Activated CD8-positive, alpha-beta memory T cell treated with anti-CD3 and anti-CD28 coated beads, Interleukin-2, amount 10 ng/mL, durations not matched to agents 7 days and 5 days (primary cell): ENCODE measurements at places on chromosomes 2 and 18. TPM values are rescaled to one million over a fixed set of nuclear protein-coding genes. Genes with fewer than 3 reads are reported as not detected.

SCTR gene
- total RNA-seq, result not detected

APCDD1 gene
- total RNA-seq, result not detected

CFAP221 gene
- total RNA-seq, result not detected

UNC80 gene
- total RNA-seq, result not detected

PRSS56 gene
- total RNA-seq, result not detected

CHRNA1 gene
- not detected for total RNA-seq

DNA sequence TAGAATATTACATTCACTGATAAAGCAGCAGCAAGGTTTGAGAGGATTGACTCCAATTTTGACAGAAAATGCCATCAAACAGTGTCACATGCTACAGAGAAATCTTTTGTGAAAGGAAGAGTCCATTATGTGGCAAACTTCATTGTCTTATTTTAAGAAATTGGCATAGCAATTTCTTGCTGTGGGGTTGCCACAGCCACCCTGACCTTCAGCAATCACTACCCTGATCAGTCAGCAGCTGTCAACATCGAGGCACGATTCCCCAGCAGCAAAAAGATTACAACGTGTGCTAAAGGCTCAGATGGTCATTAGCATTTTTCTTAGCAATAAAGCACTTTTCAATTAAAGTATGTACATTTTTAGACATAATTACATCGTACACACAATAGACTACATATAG, 74.7 kb downstream of the PRKCE start:
- peaks cover 12% of the 10 kb centered on the region for H3K4me1 ChIP-seq
- DNase-seq, result no peak
- H3K27ac ChIP-seq, result no peak overlapping the region
- no peaks in the 10 kb centered on the region for H3K27me3 ChIP-seq
- no peaks in the 10 kb centered on the region for H3K36me3 ChIP-seq
- no peak overlapping the region for H3K4me3 ChIP-seq

GRCh38 chr2:167857416-167857815, 390.0 kb downstream of the STK39 start:
- peaks cover 24% of the 10 kb centered on the region for H3K27me3 ChIP-seq
- H3K27ac ChIP-seq, result no peak overlapping the region
- no peaks in the 10 kb centered on the region for H3K36me3 ChIP-seq
- H3K4me3 ChIP-seq, result no peak overlapping the region

DNA sequence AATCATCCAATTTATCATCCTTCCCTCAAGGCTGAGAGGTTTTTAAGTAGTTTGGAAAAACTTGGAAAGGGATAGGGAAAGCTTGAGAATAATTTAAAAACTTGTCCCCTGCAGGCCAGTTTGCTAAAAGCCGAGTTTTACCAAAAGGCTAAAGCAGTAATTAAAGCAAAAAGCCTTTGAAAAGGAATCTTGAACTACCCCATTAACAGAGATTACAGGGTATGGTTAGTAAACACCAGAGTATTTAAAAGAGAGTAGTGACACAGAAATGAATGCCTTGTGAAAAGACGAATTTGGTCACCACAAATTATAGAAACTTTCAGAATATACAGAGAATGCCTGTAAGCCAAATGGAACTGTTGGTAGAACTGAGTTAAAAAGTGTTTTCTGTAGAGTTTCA, 85.0 kb downstream of the FMNL2 start:
- no peaks in the 10 kb centered on the region for H3K4me1 ChIP-seq
- H3K4me3 ChIP-seq, result no peak overlapping the region
- peaks cover 25% of the 10 kb centered on the region for H3K27me3 ChIP-seq
- H3K27ac ChIP-seq, result no peak overlapping the region
- H3K36me3 ChIP-seq, result no peaks in the 10 kb centered on the region
- no peak for DNase-seq

GRCh38 chr18:57146956-57147636, at the start of gene BOD1L2:
BOD1L2 (plus strand) TSS chr18:57147087; CDS start chr18:57147313, 226 bp downstream.
- peaks cover 13% of the 10 kb centered on the region for H3K27me3 ChIP-seq
- no peaks in the 10 kb centered on the region for H3K36me3 ChIP-seq
- H3K4me3 ChIP-seq, result no peak within 1 kb of the TSS
- no peak within 1 kb of the TSS for H3K27ac ChIP-seq
- peaks cover 3% of the 10 kb centered on the region for H3K4me1 ChIP-seq
- no peak for DNase-seq

GRCh38 chr2:238845583-238846377, 2.1 kb upstream of the TWIST2 start:
- no peaks in the 10 kb centered on the region for H3K36me3 ChIP-seq
- DNase-seq, result peak; percentile 23
- H3K27ac ChIP-seq, result no peak overlapping the region
- H3K4me3 ChIP-seq, result no peak overlapping the region
- H3K27me3 ChIP-seq, result peaks cover 65% of the 10 kb centered on the region

GRCh38 chr2:204108781-204109295, 172.3 kb downstream of the ICOS start:
- peak overlapping the region; percentile 70 for H3K4me3 ChIP-seq
- H3K27me3 ChIP-seq, result peaks cover 16% of the 10 kb centered on the region
- DNase-seq, result peak; percentile 60
- peaks cover 71% of the 10 kb centered on the region for H3K4me1 ChIP-seq
- peak overlapping the region; percentile 90 for H3K27ac ChIP-seq

- H3K4me3 ChIP-seq, result no peak overlapping the region
- H3K36me3 ChIP-seq, result peaks cover 11% of the 10 kb centered on the region
- H3K4me1 ChIP-seq, result peaks cover 48% of the 10 kb centered on the region
- no peak for DNase-seq
- H3K27ac ChIP-seq, result no peak overlapping the region
These were observed 19.8 kb upstream of the TXNDC2 start for GRCh38 chr18:9865764-9866490.

DNA sequence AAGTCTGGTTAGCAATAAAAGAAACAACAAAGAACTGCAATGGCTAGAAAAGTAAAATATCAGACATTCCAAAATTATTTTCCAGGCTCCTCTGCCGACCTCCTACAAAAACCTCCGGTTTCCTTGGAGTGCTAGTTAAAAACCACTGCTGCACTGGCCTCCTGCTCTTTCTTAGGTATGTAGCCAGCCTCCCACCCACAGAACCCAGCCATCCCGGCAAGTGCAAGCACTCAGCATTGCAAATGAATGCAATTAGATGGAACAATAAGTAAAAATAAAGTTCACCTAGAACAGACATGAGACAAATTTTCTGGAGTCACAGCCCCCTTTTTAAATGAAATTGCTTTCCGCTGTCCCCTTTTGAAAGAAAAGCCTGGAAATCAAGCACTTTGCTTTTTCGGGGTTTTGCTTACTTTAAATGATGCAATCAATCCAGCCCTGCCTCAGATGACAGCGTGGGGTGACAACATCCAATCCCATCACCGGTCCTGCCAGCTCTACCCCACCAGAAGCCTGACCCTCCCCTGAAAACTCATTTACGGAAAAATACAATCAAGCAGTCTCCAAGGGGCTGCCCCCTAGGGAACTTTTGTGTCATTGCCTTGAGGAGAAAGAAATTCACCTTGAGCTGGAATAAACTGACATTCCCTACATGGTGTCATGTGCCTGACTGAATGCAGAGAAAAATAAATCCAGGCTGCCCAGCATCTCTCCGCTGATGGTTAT, 199.8 kb downstream of the EPHA4 start:
- no peak overlapping the region for H3K27ac ChIP-seq
- no peaks in the 10 kb centered on the region for H3K36me3 ChIP-seq
- no peak for DNase-seq
- H3K4me1 ChIP-seq, result no peaks in the 10 kb centered on the region

DNA sequence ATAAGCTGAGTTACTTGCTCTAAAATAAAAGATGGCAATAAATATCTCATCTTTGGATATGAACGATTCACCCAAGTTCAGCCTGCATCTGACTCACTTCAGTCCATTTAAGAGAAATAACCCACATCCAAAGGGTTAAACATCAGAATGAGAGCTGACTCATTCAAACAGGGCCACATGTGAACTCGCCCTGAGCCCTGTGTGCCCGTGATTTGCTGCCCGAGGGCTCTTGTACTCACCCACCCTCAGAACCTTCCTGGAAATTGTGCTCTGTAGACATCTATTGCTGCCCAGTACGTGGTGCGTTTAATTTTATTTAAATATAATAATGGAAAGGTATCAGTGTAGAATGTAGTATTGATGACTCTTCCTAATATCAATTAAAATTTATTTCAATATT, 66.9 kb upstream of the RBM44 start:
- peaks cover 22% of the 10 kb centered on the region for H3K36me3 ChIP-seq
- no peaks in the 10 kb centered on the region for H3K27me3 ChIP-seq
- no peak overlapping the region for H3K4me3 ChIP-seq
- H3K4me1 ChIP-seq, result peaks cover 53% of the 10 kb centered on the region
- H3K27ac ChIP-seq, result peak overlapping the region; percentile 73

DNA sequence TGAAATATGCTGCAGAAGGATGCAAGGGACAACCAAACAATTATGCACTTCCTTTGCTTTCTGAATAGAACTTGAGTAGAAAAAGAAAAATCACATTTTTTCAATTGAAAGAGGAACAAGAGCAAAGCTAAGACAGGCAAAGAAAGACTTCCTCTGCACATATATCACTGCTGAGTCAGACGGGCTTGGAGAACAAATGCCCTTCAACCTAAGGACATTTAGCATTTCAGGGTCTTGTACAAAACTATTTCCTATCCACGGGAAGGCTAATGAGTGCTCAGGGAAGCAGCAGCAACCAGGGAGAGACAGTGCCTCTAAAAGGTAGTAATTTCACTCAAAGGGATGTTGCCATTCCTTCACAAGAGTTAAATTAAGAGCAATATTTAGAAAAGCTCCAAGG, 570.0 kb upstream of the GCFC2 start:
- H3K27me3 ChIP-seq, result no peaks in the 10 kb centered on the region
- H3K27ac ChIP-seq, result no peak overlapping the region
- H3K36me3 ChIP-seq, result no peaks in the 10 kb centered on the region
- H3K4me3 ChIP-seq, result no peak overlapping the region

DNA sequence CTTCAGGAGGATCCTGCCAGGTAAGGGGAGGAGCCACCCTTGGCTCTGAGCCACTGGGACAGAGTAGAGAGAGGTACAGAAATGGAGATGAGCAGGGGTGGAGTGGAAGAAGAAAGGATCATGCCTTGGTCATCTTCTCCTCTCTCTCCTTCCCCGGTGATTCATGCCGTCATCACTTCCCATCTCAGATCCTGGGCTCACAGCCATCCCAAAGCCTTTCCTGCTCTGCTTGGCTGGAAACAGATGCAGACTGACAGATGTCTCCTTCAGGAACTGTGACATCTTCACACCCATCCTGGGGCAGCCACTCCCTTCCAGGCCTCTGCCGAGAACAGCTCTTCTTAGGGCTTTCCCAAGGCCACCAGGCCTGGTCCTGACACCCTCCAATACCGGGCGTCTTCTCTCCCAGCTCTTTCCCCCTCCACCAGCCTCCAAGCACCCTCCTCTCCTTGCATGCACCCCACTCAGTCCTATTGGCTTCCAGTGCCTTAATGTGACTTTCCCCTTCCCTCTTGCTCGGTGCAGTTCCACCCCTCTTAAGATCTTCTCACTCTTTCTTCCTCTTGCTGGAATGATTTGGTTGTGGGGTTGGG, 58.3 kb upstream of the TNP1 start:
- no peaks in the 10 kb centered on the region for H3K36me3 ChIP-seq
- peaks cover 4% of the 10 kb centered on the region for H3K27me3 ChIP-seq

DNA sequence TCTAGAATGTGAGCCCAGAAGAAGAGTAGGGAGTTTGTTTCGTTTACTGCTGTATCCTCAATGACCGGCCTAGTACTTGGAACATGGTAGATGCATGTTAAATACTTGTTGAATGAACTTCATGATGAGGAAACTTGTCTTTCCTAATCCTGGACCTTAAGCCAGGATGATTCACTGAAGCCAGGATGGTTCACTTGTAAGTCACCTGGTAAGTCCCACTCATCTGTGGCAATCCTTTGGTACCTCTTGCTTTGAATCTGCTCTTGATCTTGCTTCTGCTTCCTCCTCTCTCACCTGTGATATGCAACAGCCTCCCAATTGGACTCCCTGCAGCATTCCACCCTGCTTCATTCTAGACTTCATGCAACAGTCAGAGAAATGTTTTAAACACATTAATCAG, 43.6 kb downstream of the QPCT start:
- no peak for DNase-seq
- peaks cover 3% of the 10 kb centered on the region for H3K27me3 ChIP-seq
- H3K4me1 ChIP-seq, result peaks cover 3% of the 10 kb centered on the region
- H3K27ac ChIP-seq, result no peak overlapping the region
- H3K4me3 ChIP-seq, result no peak overlapping the region

GRCh38 chr2:8847400-8847799, 10.0 kb upstream of the KIDINS220 start:
- H3K4me3 ChIP-seq, result no peak overlapping the region
- H3K27me3 ChIP-seq, result peaks cover 26% of the 10 kb centered on the region
- H3K4me1 ChIP-seq, result no peaks in the 10 kb centered on the region
- no peak overlapping the region for H3K27ac ChIP-seq
- H3K36me3 ChIP-seq, result no peaks in the 10 kb centered on the region

GRCh38 chr2:71226096-71226964, 573 bp downstream of the PAIP2B start:
- peak; percentile 49 for DNase-seq
- no peaks in the 10 kb centered on the region for H3K36me3 ChIP-seq
- peak overlapping the region; percentile 89 for H3K4me3 ChIP-seq

- peaks cover 32% of the 10 kb centered on the region for H3K27me3 ChIP-seq
- no peaks in the 10 kb centered on the region for H3K36me3 ChIP-seq
- H3K27ac ChIP-seq, result no peak overlapping the region
- H3K4me3 ChIP-seq, result no peak overlapping the region
These were observed 49.4 kb downstream of the BCL11A start for GRCh38 chr2:60504049-60504448.

GRCh38 chr2:127688405-127688804, 12.9 kb upstream of the SFT2D3 start:
- H3K36me3 ChIP-seq, result peaks cover 6% of the 10 kb centered on the region
- no peak overlapping the region for H3K4me3 ChIP-seq
- no peak for DNase-seq
- H3K4me1 ChIP-seq, result no peaks in the 10 kb centered on the region
- no peak overlapping the region for H3K27ac ChIP-seq

GRCh38 chr2:208464205-208464604, 57.6 kb downstream of the PTH2R start:
- H3K4me3 ChIP-seq, result no peak overlapping the region
- H3K36me3 ChIP-seq, result no peaks in the 10 kb centered on the region
- H3K27me3 ChIP-seq, result peaks cover 5% of the 10 kb centered on the region
- H3K4me1 ChIP-seq, result no peaks in the 10 kb centered on the region

DNA sequence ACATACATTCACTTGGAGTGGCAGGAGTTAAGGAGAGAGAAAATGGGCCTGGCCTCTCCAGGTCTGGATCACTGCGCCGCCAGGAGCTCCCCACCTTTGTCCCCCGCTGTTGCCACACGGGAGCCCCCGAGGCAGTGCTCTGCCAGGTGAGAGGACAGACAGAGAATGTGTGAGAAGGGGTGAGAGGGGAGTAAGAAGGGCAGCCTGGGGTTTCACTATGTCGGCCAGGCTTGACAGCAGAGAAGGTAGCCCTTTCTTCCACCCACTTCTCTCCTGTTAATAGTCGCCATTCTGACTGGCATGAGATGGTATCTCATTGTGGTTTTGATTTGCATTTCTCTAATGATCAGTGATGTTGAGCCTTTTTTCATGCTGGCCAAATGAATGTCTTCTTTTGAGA, 26.2 kb upstream of the ARHGEF4 start:
- peaks cover 12% of the 10 kb centered on the region for H3K4me1 ChIP-seq
- H3K27ac ChIP-seq, result no peak overlapping the region
- H3K36me3 ChIP-seq, result no peaks in the 10 kb centered on the region
- no peak for DNase-seq

- no peaks in the 10 kb centered on the region for H3K36me3 ChIP-seq
- no peak overlapping the region for H3K27ac ChIP-seq
- no peaks in the 10 kb centered on the region for H3K4me1 ChIP-seq
- no peaks in the 10 kb centered on the region for H3K27me3 ChIP-seq
- no peak overlapping the region for H3K4me3 ChIP-seq
- DNase-seq, result no peak
These were observed 215.1 kb upstream of the KLHL29 start for GRCh38 chr2:23169896-23170295.
